ENCODE measurements at places on chromosomes 3 and 15. TPM values are rescaled to one million over a fixed set of nuclear protein-coding genes. Genes with fewer than 3 reads are reported as not detected.

The MOBP gene
- total RNA-seq: not detected

The MEX3B gene
- total RNA-seq: 1.1 TPM

The PLS1 gene
- 4.6 TPM for total RNA-seq

The MST1R gene
- total RNA-seq: 1.5 TPM

The CSPG4 gene
- total RNA-seq: not detected

The NPAP1 gene
- total RNA-seq: not detected

DNA sequence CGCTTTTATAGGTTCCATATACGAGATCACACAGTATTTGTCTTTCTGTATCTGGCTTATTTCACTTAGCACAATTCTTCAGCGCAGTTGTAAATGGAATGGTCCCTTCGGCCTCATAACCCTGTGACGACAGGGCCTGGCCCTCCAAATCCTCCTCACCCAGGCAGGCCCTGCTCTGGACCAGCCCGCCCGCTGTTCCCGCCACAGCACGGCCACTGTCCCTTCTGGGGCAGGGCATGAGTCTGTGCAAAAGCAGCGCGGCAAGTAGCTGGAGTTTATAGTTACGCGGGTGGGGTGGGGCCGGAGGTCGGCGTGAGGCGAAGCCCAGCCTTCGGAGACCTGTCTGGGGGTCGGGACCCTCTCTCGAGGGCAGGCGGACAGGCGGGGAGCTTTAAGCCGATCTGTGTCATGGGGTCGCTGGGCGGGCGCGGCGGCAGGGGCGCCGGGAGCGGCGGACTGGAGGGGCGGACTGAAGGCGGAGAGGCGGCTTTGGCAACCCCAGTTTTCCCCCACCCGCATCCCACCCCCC is 543 bp downstream of the ARPIN start:
- H3K4me1 ChIP-seq: peaks cover 2% of the 10 kb centered on the region
- no peaks in the 10 kb centered on the region for H3K36me3 ChIP-seq
- peaks cover 46% of the 10 kb centered on the region for H3K27me3 ChIP-seq

GRCh38 chr15:90437516-90437915 is 49.5 kb downstream of the IQGAP1 start:
- no peak overlapping the region for H3K27ac ChIP-seq
- H3K27me3 ChIP-seq: no peaks in the 10 kb centered on the region
- H3K36me3 ChIP-seq: peaks cover 53% of the 10 kb centered on the region

GRCh38 chr15:57654153-57654852 is 52.2 kb upstream of the POLR2M start:
- no peak overlapping the region for H3K4me3 ChIP-seq
- H3K27me3 ChIP-seq: peaks cover 8% of the 10 kb centered on the region
- no peak for DNase-seq
- peaks cover 9% of the 10 kb centered on the region for H3K4me1 ChIP-seq

- H3K36me3 ChIP-seq: peaks cover 1% of the 10 kb centered on the region
- no peaks in the 10 kb centered on the region for H3K27me3 ChIP-seq
- no peak overlapping the region for H3K4me3 ChIP-seq
- no peak overlapping the region for H3K27ac ChIP-seq
- DNase-seq: no peak
These were observed 40.4 kb upstream of the LIMD1 start for GRCh38 chr3:45554006-45554666.

DNA sequence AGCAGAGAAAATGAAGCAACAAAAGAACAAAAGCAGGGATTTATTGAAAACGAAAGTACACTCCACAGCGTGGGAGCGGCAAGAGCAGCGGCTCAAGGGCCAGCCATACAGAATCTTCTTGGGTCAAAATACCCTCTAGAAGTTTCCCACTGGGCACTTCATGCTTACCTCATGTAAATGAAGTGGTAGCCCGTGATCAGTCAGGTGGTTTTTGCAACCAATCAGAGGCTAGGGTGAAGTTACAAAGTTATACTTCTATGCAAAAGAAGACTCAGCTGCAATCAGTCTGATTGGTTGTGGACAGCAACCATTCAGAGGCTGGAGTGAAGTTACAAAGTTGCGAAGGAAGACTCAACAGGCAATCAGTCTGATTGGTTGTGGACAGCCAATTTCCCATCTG is 37.8 kb upstream of the TRH start:
- peaks cover 4% of the 10 kb centered on the region for H3K27me3 ChIP-seq
- H3K36me3 ChIP-seq: no peaks in the 10 kb centered on the region
- peak overlapping the region; percentile 48 for H3K4me3 ChIP-seq
- no peak overlapping the region for H3K27ac ChIP-seq

GRCh38 chr3:143068059-143068458 is 51.5 kb upstream of the CHST2 start:
- H3K27ac ChIP-seq: no peak overlapping the region
- no peaks in the 10 kb centered on the region for H3K4me1 ChIP-seq
- DNase-seq: peak; percentile 42
- no peak overlapping the region for H3K4me3 ChIP-seq
- H3K36me3 ChIP-seq: peaks cover 2% of the 10 kb centered on the region
- no peaks in the 10 kb centered on the region for H3K27me3 ChIP-seq

GRCh38 chr3:149273096-149273751 is 51.6 kb upstream of the CP start:
- H3K36me3 ChIP-seq: no peaks in the 10 kb centered on the region
- peaks cover 17% of the 10 kb centered on the region for H3K27me3 ChIP-seq
- no peak overlapping the region for H3K4me3 ChIP-seq
- peaks cover 12% of the 10 kb centered on the region for H3K4me1 ChIP-seq
- peak; percentile 81 for DNase-seq
